ENCODE measurements at places on chromosomes 3 and 15. TPM values are rescaled to one million over a fixed set of nuclear protein-coding genes. Genes with fewer than 3 reads are reported as not detected.

C3orf33 gene
- 1.1 TPM for total RNA-seq

GRCh38 chr15:69143756-69144436 lies 16.5 kb upstream of the GLCE start:
- DNase-seq, result no peak

CPN2 gene
- total RNA-seq, result not detected

DNA sequence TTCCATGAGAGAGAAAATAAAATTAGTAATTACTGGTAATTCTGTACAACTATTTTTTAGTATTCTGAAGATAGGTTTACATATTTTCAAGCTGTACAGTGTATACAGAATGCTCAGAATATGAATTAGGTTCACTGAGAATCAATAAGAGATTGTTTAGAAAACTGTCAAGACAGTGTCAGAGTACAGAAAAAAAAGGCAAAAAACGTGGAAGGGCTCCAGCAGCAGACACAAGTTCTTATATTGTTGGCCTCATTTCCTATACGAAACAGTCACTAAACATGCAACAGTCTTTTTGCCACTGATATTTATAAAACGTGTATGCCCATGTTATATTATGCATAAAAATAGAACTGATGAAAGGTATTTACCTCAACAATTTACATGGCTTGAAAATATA lies 103.9 kb downstream of the ISL2 start:
- no peak for DNase-seq

DNA sequence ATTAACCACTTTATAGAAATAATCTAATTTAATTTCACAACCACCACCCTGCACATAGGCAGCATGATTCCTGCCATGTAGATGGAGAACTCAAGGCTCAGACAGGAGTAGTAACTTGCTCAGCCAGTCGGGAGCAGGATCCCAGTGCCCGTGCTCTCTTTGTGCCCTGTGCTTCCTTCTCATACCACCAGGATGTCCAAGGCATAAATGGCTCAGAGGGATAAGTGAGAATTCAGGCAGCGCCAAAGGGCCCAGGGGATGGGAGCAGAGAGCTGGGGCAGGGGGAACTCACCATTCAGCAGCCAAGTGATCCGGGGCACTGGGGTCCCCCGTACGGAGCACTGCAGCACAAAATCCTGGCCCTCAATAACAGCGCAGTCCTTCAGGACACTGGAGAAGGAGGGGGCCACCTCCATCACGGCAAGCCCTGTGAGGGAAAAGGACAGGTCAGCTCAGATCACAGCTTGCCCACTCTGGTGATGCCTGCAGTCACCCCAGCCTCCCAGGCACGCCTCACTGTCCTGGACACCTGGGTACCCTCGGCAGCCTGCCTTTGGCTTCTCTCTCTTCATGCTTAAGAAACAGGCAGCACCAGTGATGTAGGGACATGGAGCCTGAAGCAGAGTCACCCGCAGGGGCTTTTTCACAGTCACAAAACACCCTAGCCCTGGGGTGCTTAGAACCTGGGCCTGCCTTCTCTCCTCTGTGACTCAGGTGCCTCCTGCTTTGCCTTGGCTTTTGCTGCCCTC lies 141.0 kb upstream of the HACD2 start:
- DNase-seq, result no peak

- no peak for DNase-seq
These were observed 120.3 kb upstream of the SLC6A11 start for GRCh38 chr3:10695595-10696285.

- DNase-seq, result no peak
These were observed 19.9 kb upstream of the SCN10A start for GRCh38 chr3:38835939-38836338.

SCN11A gene
- total RNA-seq, result 0.05 TPM

CDHR4 gene
- total RNA-seq, result not detected

SEMA3F gene
- total RNA-seq, result not detected

DNA sequence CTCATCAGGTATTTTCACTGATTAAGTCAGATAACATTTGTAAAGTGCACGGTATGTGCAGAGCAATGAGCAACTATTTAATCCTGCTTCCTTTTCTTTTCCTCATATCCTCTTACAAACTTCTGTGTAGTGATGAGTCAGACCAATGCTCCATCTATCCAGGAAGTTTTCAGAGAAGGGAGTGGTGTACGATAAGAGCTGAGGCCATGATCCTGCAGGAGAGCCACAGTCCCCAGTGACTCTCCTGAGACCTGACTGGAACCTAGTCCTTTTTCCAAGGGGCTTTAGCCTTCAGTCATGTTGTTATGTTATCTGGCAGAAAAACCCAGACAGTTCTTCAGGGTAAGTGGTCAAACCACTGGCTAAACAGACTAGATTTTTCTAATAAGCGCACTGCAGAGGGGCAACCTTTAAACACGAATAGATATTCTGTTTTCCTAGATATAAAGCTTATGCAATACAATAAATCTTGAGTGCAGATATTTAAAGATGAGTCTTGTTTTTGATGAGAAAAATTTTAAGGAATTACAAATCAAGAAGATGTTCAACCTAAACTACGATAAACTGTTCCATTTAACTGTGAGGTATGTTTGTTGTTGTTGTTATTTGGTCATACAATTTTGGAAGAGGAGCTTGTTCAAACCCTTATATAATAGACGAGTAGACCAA lies 110.5 kb upstream of the RAP2B start:
- DNase-seq, result no peak

- no peak for DNase-seq
These were observed 203.3 kb downstream of the CDIN1 start for GRCh38 chr15:36782681-36783080.

- no peak for DNase-seq
These were observed 85.3 kb upstream of the RPL32 start for GRCh38 chr3:12926660-12927059.

DNA sequence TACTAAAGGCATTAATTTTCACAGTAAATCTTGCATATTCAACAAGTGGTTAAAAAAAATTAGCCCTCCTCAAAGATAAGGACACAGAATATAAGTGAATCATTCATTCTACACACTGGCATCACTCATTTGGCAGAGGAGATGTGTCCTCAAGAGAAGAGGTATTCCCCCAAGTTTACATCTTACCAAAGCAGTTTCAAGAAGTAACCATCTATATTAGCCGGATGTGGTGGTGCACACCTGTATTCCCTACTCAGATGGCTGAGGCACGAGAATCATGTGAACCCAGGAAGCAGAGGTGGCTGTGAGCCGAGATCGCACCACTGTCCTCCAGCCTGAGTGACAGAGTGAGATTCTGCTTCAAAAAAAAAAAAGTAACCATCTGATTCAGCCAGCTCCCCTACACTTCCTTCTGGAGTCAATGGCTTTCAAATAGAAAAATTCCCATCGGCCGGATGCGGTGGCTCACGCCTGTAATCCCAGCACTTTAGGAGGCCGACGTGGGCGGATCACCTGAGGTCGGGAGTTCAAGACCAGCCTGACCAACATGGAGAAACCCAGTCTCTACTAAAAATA lies 15.4 kb downstream of the RAF1 start:
- no peak for DNase-seq

DNA sequence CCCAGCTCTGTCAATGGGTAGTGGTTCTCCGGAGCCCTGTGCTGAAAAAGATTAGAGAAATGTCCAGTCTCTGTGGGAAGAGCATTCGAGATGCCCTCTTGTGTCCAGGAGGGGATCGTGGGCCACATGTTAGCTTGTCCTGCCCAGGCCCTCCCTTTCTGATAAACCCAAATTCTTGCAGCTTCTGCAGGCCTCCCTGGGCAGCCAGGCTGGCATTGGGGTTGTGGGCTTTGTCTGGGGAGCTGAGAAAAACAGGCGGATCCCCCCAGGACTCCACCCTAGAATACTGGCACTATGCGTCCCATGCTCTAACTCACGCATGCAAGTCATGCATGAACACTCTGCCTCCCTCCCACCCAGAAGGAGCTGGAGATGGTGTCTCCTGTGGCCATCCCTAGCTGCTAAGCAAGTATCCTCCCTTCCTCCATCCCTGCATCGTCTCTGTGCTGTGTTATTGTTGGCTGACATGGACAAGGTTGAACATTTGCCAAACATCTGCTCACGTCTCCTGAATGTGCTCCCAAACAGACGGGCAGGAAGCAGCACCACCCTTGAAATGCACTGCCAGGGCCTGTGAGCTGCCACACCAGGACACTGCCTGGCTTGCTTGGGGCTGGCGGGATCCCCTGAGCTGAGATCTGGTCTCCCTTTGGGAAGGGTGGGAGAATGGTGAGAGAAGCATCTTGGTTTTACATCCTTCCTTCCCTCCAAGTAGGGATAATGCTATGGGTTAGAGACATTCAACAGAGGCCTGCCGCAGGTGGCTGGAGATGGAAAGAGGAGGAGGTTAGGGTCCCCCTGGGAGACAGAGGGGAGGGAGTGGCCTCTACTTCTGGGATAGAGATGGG lies 26.5 kb downstream of the CFAP161 start:
- no peak for DNase-seq

DNA sequence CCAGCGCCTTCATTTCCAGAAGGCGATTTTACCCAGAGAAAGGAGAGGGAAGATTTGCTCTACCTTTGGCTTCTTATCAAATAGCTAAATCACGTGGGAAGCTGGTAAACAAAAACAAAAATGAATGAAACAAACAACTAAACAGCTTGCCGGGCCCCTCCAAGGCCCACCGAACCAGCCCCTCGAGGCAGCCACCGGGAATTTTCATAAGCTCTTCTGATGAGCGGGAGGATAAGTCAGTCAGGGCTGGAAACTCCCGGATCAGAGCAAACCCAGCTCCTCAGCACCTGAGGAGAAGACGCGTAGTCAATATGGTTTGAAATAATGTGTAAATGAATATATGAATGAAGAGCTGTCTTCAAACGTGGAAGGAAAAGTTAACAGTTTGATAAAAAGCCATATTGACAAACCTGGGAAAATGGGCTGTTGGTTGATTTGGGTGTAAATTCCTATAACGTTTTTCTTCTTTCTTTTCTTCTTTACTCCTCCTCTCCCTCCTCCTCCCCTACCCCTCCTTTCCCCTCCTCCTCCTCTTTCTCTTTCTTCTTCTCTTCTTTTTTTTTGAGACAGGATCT lies 10.7 kb downstream of the RPLP1 start:
- peak; percentile 2 for DNase-seq

SMAD6 gene
- total RNA-seq, result 0.40 TPM

- DNase-seq, result no peak
These were observed 135.8 kb upstream of the ABHD17C start for GRCh38 chr15:80559320-80559693.

IL17RB gene
- 3.7 TPM for total RNA-seq

GHSR gene
- not detected for total RNA-seq

- DNase-seq, result no peak
These were observed at the start of gene HTR3E for GRCh38 chr3:184096811-184097383. Gene HTR3E, plus strand, starts transcription at chr3:184097064. Its CDS starts 466 bp downstream, at chr3:184097530.

CCDC9B gene
- 0.81 TPM for total RNA-seq

HES1 gene
- total RNA-seq, result 2.7 TPM

CKMT1B gene
- not detected for total RNA-seq

GRCh38 chr3:10322352-10322710 lies 1.4 kb upstream of the SEC13 start:
- DNase-seq, result peak; percentile 49

DNA sequence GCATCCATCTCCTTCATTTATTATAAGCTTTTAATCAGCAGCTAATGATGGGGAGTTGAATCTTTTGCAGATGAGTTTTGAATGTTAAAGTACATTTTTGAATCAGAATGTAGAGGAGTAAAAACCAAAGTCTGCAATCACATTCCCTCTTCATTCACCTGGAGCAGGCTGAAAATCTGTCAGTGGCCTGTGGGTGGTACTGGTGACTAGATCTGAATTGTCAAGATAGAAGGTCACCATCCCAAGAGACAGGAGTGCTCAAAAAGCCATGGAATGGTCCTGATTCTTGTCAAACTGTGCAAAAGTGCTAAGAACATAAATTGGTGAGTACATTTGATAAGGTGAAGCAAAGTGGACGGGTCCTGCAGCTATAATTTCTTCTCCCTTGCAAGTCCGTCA lies 881.3 kb upstream of the NR2F2 start:
- no peak for DNase-seq

- DNase-seq, result no peak
These were observed 113.9 kb downstream of the LPP start for GRCh38 chr3:188267790-188268335.

PAK6 gene
- total RNA-seq, result 0.47 TPM

GRCh38 chr15:45790325-45790943 lies 155.6 kb downstream of the SQOR start:
- peak; percentile 22 for DNase-seq

CYFIP1 gene
- total RNA-seq, result 14.6 TPM

- no peak for DNase-seq
These were observed 15.6 kb downstream of the SNAP23 start for GRCh38 chr15:42511007-42511391.

GRCh38 chr3:64816355-64816754 lies 128.6 kb upstream of the ADAMTS9 start:
- no peak for DNase-seq

MFAP1 gene
- 42.2 TPM for total RNA-seq

DNA sequence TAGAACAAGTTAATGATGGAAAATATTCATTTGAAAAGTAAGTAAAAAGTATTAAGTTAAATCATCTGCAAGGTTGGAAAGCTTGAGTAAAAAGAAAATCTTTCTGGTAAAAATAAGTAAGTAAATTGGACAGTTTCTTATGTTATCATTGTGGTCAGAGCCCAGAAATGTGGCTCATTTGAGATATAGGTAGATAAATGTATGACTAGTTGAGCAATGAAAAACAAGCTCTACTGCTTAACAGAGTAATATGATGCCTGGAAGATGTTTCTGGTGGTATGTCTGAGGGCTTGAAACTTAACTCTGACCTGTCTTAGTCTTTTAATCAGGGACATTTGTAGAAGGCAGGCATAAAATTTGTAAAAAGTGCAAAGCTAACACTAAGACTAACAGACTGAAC lies 444.0 kb downstream of the MFSD1 start:
- no peak for DNase-seq

- DNase-seq, result no peak
These were observed 282.7 kb downstream of the SHQ1 start for GRCh38 chr3:72565593-72565992.

THAP10 gene
- not detected for total RNA-seq

IGSF10 gene
- not detected for total RNA-seq

EFCC1 gene
- 0.07 TPM for total RNA-seq

DNA sequence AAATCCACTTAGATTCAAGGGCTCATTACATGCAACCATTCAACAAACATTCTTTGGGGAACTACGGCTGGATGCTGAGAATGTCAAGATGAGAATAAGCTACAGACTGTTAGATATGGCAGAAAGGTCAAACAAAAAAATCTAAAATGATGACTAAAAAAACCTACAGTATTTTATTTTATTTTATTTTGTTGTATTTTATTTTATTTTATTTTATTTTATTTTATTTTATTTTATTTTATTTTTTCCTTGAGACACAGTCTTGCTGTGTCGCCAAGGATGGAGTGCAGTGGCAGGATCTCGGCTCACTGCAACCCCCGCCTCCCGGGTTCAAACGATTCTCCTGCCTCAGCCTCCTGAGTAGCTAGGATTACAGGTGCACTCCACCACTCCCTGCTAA lies 46.2 kb downstream of the WDR72 start:
- DNase-seq, result no peak

GRCh38 chr3:174162550-174162949 lies 696.6 kb upstream of the NAALADL2 start:
- no peak for DNase-seq

Data from activated CD4-positive, alpha-beta T cell treated with anti-CD3 and anti-CD28 coated beads, Interleukin-2, amount 10 ng/mL, durations not matched to agents 7 days and 5 days (primary cell).